ENCODE measurements at places on chromosomes 13 and 19.

- H3K4me3 ChIP-seq, result no peak overlapping the region
- H3K27ac ChIP-seq, result no peak overlapping the region
- H3K27me3 ChIP-seq, result peaks cover 31% of the 10 kb centered on the region
- no peaks in the 10 kb centered on the region for H3K36me3 ChIP-seq
- H3K4me1 ChIP-seq, result no peaks in the 10 kb centered on the region
Observed at GRCh38 chr13:30974350-30974749, 41.9 kb downstream of the TEX26 start.

- H3K4me1 ChIP-seq, result no peaks in the 10 kb centered on the region
- no peak overlapping the region for H3K27ac ChIP-seq
- H3K27me3 ChIP-seq, result no peaks in the 10 kb centered on the region
Observed at GRCh38 chr19:23917856-23918255, 3.2 kb downstream of the ZNF726 start.

DNA sequence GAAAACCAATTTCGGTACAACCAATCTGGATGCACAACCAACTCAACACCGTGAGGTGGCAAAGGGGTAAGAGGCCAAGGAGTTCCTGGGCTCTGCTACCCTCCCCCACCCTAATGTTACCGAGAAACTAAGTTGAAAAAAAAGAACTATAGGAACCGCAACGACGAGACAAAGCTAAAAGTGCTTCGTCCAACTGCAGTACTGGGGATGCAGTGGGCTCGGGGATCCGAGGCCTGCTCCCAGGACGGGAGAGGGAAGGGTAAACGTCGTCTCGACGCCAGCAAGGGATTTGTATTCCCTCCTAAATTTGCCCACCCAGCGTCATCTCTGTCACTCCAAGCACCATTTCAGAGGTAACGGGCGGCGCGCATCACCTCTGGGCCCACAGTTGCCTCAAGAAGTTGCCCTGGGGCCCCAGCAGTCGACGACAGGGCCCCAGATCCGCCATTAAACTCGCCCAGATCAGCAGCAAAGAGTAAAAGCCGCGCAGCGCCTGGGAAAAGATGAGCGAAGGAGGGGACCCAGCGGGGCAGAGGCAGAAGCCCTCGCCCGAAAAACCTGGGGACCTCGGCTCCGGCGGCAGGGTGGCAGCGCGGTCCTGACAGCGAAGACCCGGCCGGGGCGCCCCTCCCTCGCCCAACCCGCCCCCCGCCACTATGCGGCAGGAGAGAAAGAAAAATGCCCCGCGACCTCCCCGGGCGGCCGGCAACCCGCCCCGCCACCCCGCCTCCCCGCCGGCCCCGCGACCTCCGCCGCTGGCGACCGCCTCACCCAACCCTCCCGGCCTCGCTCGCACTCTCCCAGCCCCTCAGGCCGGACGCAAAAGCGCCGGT lies 752 bp downstream of the ZMYM5 start:
- peaks cover 16% of the 10 kb centered on the region for H3K36me3 ChIP-seq
- H3K27ac ChIP-seq, result peak overlapping the region; percentile 97
- peaks cover 37% of the 10 kb centered on the region for H3K4me1 ChIP-seq
- peak overlapping the region; percentile 99 for H3K4me3 ChIP-seq

GRCh38 chr13:22461854-22462490 lies 718.8 kb upstream of the SGCG start:
- H3K36me3 ChIP-seq, result no peaks in the 10 kb centered on the region
- H3K4me3 ChIP-seq, result no peak overlapping the region
- DNase-seq, result no peak
- no peak overlapping the region for H3K27ac ChIP-seq

DNA sequence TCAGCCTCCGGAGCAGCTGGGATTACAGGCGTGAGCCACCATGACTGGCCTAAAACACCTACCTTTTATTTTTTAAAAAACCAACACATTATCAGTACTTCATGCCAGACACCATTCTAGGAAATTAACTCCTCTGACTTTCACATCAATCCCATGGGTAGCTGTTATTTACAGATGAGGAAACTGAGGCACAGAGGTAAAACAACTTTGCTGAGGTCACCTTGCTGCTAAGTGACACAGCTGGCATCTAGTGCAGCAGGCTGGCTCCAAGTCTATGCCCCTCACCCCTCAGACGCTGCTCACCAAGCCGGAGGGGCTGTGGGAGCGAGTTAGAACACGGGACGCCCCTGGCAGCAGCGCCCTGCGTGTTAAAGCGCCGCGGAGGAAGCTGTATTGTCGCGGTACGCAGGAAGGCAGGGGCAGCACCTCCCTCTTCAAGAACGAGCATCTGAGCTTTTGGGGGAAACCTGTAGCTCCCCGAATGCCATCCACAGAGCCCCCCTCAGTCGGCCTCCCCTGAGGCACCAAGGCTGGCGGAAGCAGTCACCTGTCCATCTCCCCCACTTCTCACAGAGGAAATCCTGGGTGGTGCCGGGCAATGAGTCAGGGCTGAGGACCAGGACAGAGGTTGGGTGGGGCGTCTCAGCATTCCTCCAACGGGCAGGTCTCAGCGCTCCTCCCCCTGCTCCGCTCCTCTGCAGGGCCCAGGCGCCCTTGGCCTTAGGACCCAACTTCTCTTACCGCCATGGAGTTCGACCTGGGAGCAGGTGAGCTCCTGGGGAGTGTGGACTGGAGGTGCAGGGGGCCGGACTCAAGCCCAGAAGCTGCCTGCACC lies at the start of gene C19orf33:
Gene C19orf33, plus strand, starts transcription at position 735 of the 835 bp plus-strand sequence. Its CDS starts 11 bp downstream, at position 746.
- H3K27ac ChIP-seq, result no peak within 1 kb of the TSS
- H3K4me3 ChIP-seq, result no peak within 1 kb of the TSS
- H3K27me3 ChIP-seq, result no peaks in the 10 kb centered on the region
- DNase-seq, result no peak
- H3K36me3 ChIP-seq, result peaks cover 10% of the 10 kb centered on the region
- H3K4me1 ChIP-seq, result no peaks in the 10 kb centered on the region

DNA sequence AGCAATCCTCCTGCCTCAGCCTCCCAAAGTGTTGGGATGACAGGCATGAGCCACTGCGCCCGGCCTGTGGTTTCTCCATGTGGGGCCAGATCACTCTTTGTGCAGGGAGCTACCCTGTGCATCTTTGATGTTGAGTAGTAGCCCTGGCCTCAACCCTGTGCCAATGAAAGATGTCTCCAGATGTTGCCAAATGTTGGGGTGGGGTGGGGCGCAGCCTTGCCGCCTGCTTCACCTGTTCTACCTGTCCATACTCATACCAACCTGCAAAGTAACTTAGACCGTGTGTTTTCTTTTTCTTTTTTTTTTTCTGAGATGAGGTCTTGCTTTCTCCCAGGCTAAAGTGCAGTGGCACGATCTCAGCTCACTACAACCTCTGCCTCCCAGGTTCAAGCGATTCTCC lies 20.9 kb downstream of the IER2 start:
- peak overlapping the region; percentile 66 for H3K4me3 ChIP-seq
- H3K36me3 ChIP-seq, result peaks cover 8% of the 10 kb centered on the region
- H3K27ac ChIP-seq, result peak overlapping the region; percentile 74
- no peaks in the 10 kb centered on the region for H3K27me3 ChIP-seq
- peaks cover 62% of the 10 kb centered on the region for H3K4me1 ChIP-seq

GRCh38 chr19:1465191-1466016 lies 13.6 kb downstream of the C19orf25 start:
- H3K36me3 ChIP-seq, result no peaks in the 10 kb centered on the region
- H3K4me1 ChIP-seq, result no peaks in the 10 kb centered on the region
- DNase-seq, result no peak
